Parietal lobe (tissue), 2 donors: ENCODE measurements at places on chromosomes 13 and 19. TPM values are rescaled to one million over a fixed set of nuclear protein-coding genes. Genes with fewer than 3 reads are reported as not detected.

NKG7 gene
- 0.63 TPM for total RNA-seq

ZNF555 gene
- 27.9 TPM for total RNA-seq

CGB2 gene
- total RNA-seq = not detected

TRPC4 gene
- 30.0 TPM for total RNA-seq

IZUMO2 gene
- total RNA-seq = not detected

PEG3 gene
- total RNA-seq = 63.5 TPM

RDH8 gene
- not detected for total RNA-seq

TMEM255B gene
- 0.31 TPM for total RNA-seq

SIGLEC8 gene
- total RNA-seq = 0.63 TPM

WDR62 gene
- 3.1 TPM for total RNA-seq
